Cardiac ventricle fibroblast (primary cell): ENCODE measurements at places on chromosomes 5 and 9. TPM values are rescaled to one million over a fixed set of nuclear protein-coding genes. Genes with fewer than 3 reads are reported as not detected.

TENT4A gene
- total RNA-seq = 10.3 and 17.0 TPM in 2 replicates

PCDHB16 gene
- 0.81 and 1.0 TPM in 2 replicates for total RNA-seq

PLAC8L1 gene
- total RNA-seq = not detected in 2 replicates

SAXO1 gene
- 0.20 and 3.6 TPM in 2 replicates for total RNA-seq

PCSK5 gene
- 5.1 and 6.0 TPM in 2 replicates for total RNA-seq

NUTM2G gene
- total RNA-seq = not detected in 2 replicates

UNC13B gene
- total RNA-seq = 15.1 and 16.8 TPM in 2 replicates

ANP32B gene
- 22.3 and 31.8 TPM in 2 replicates for total RNA-seq

UBAP2 gene
- 15.7 and 18.0 TPM in 2 replicates for total RNA-seq

SOX30 gene
- not detected in 2 replicates for total RNA-seq

BTNL8 gene
- total RNA-seq = not detected in 2 replicates

ACER2 gene
- total RNA-seq = 9.5 and 10.5 TPM in 2 replicates

LCN1 gene
- not detected in 2 replicates for total RNA-seq

MARVELD2 gene
- 0.24 TPM in 1 of 2 replicates, not detected in the other for total RNA-seq

FST gene
- 10.0 and 10.8 TPM in 2 replicates for total RNA-seq

SPAAR gene
- 1.2 and 2.5 TPM in 2 replicates for total RNA-seq

GRM6 gene
- total RNA-seq = not detected in 2 replicates

TXNDC8 gene
- total RNA-seq = not detected in 2 replicates

PCDHGA1 gene
- 0.19 and 1.3 TPM in 2 replicates for total RNA-seq

TCF7 gene
- 0.34 and 0.62 TPM in 2 replicates for total RNA-seq

PCDHA9 gene
- 0.05 TPM in 1 of 2 replicates, not detected in the other for total RNA-seq

RNF208 gene
- not detected in 2 replicates for total RNA-seq

CEMIP2 gene
- 12.6 and 15.3 TPM in 2 replicates for total RNA-seq

PCA3 gene
- total RNA-seq = not detected in 2 replicates

AMACR gene
- 9.5 and 12.7 TPM in 2 replicates for total RNA-seq

TLR4 gene
- total RNA-seq = 21.0 and 23.4 TPM in 2 replicates

PCDHB6 gene
- total RNA-seq = 0.06 and 0.39 TPM in 2 replicates

DND1 gene
- total RNA-seq = not detected in 2 replicates

CATSPER3 gene
- not detected in 2 replicates for total RNA-seq

SLC4A9 gene
- not detected in 2 replicates for total RNA-seq

GNA14 gene
- total RNA-seq = 2.2 and 3.0 TPM in 2 replicates

HBEGF gene
- total RNA-seq = 1.0 and 1.9 TPM in 2 replicates

SPATA31D1 gene
- not detected in 2 replicates for total RNA-seq

CCNJL gene
- 0.06 and 0.39 TPM in 2 replicates for total RNA-seq

CCNB1 gene
- 9.9 and 12.4 TPM in 2 replicates for total RNA-seq

TRIP13 gene
- 1.5 and 4.4 TPM in 2 replicates for total RNA-seq

PCDHA1 gene
- 0.05 TPM in 1 of 2 replicates, not detected in the other for total RNA-seq

JMY gene
- 11.5 and 13.5 TPM in 2 replicates for total RNA-seq

DIRAS2 gene
- total RNA-seq = 1.1 and 1.9 TPM in 2 replicates

UNC5A gene
- total RNA-seq = 0.44 and 0.78 TPM in 2 replicates

TRPM6 gene
- 0.05 and 0.06 TPM in 2 replicates for total RNA-seq

FAT2 gene
- 0.05 and 0.06 TPM in 2 replicates for total RNA-seq

ORM2 gene
- total RNA-seq = not detected in 2 replicates

PLEKHG4B gene
- total RNA-seq = not detected in 2 replicates

SCGB3A2 gene
- not detected in 2 replicates for total RNA-seq

NFIB gene
- 115 and 118 TPM in 2 replicates for total RNA-seq

ALDH1A1 gene
- total RNA-seq = 1.6 and 3.5 TPM in 2 replicates
